ENCODE measurements at places on chromosomes 5 and 9.

GRCh38 chr9:38309324-38310195, 82.9 kb upstream of the ALDH1B1 start:
- DNase-seq = no peak

DNA sequence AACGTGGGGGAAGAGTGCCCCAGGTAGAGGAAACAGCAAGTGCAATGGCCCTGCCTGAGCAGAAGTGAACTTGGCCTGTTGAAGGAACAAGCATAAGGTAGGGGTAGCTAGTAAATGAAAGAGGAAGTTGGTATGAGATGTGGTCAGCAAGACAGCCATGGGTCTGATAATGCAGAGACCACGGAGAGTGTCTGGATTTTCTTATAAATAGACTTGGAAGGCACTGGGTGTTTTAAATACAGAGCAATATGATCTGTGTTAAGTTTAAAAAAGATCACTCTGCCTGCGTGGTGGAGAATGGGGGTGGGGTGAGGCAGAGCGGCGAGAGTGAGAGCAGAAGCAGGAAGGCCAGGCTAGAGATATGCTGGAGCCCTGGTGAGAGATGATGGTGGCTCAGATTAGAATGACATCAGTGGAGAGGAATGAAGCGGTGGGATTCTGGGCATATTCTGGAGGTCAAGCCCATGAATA, 4.2 kb downstream of the ADAM19 start:
- no peak for DNase-seq

GRCh38 chr9:121453232-121453892, 46.3 kb downstream of the GGTA1 start:
- DNase-seq = peak; percentile 16

GRCh38 chr5:757346-757930, 27.1 kb downstream of the ZDHHC11B start:
- no peak for DNase-seq

All from dermis microvascular lymphatic vessel endothelial cell (primary cell).